ENCODE measurements at places on chromosomes 2 and 18. TPM values are rescaled to one million over a fixed set of nuclear protein-coding genes. Genes with fewer than 3 reads are reported as not detected.
A peak's percentile ranks its signal among the peaks of the same experiment; 100 is the strongest.

Gene ARL5A
- total RNA-seq, result 75.0 TPM

GRCh38 chr2:83951378-83951947 lies 507.6 kb downstream of the SUCLG1 start:
- no peak for DNase-seq

Gene LYPD6B
- 12.3 TPM for total RNA-seq

- no peak for DNase-seq
These were observed 33.1 kb downstream of the KIF1A start for GRCh38 chr2:240786871-240787311.

Gene ACVR1C
- total RNA-seq, result 3.6 TPM

DNA sequence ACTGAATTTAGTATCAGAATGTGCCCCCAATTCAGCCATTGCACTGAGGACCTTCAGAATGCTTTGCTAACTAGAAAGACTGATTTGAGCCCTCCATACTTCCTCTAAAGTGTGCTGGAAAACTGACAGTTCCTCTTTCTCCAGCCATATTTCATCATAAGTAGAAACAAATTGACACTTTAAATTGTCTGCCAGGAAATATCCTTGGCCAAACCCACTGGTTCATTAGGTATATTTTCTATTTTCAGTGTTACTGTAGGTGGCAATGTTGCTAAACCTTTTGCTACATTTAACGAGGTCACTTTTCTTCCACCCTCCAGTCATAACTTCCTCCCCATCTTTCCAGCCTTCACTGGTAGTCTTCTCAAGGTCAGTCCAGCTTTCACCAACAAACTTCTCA lies 21.5 kb downstream of the SP5 start:
- no peak for DNase-seq

DNA sequence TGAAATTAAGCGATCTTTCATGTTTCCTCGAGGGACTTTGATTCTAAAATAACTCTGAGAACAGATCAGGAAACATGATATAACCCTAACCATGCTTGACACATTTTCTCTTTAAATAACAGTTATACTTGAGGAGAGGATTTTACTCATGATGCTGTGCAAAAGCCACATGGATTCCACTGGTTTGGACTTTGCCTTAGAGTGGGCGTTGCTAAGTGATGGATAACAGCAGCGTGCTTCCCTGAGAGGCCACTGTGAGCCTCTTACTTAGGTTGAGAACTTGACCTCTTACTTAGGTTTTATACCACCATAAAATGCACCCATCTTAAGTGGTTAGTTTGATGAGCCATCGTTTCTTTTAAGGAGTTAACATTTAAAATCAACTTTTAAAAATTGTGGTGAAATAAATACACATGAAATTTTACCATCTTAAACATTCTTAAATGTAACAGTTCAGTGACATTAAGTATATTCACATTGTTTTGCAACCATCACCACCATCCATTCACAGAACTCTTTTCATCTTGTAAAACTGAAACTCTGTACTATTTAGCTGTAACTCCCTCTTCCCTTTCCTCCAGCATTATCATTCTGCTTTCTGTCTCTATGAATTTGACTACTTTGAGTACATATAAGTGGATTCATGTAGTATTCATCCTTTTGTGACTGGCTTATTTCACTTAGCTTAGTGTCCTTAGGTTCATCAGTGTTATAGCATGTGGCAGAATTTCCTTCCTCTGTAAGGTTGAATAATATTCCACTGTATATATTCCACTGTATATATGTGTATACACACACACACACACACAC lies 22.6 kb downstream of the ANXA4 start:
- no peak for DNase-seq

DNA sequence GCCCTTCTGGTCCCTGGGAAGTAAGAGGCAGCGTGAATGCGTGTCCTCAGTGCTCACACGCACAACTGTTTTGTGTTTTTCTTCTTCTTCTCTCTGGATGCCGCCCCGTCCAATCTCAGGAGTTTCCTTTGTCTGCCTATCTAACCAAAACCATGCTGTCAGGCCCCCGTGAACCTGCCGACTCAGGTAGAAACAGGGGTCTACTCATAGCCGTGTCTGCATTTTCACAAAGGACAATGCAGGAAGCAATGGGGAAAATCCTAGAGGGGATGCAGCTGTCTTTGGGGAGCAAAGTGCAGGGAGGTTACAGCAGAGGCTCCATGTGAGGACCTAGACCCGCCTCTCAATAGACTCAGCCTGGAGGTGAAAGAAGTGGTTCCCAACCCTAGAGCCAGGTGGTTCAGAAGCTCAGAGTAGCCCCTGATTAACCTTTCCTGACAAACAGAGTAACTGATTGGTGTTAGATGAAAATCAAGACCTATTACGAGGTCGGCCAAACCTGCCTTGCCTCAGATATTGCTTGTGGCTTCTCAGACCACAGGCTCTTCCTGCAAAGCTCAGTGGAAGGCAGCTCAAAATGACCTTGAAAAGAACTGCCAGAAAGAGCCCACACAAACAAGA lies 49.3 kb downstream of the CD226 start:
- DNase-seq, result no peak

DNA sequence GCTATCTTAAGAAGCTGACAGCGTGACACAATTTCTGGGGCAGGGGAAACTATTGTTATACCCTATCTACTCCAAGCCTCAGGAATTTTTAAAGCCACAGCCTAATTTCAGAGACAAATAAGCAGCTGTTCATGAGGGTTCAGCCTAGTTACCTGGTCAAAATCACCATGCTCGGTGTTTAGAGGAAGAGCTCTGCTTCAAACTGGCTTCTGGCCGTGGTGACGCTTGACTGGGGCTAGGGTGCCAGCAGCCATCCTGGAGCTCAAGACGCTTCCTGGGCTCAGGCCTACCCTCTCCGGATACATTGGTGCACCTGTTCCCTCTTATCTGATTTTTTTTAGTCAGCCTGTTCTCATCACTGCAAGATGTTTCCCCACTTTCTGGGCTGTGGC lies 41.7 kb downstream of the FRZB start:
- DNase-seq, result no peak

GRCh38 chr18:28149810-28150420 lies 27.0 kb downstream of the CDH2 start:
- DNase-seq, result no peak

Gene CCDC74B
- 3.1 TPM for total RNA-seq

Gene ERBB4
- total RNA-seq, result 2.1 TPM

DNA sequence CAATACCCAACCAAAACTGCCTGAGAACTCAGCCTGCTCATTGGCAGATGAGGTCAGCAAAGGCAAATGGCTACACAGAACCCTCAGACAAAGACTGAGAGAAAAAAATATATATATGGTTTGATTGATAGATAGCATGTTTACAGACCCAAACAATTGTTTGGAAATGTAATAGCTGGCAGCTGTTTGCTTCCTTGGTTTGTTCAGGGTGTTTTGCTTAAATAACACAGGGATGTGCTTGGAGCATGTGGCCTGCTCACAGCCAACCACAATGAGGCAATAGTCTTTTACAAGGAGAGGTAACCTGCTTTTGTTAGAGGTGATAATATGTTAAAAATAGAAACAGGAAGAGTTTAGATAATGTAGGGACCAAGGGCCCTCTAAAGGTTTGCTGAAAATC lies 84.5 kb downstream of the PDK1 start:
- no peak for DNase-seq

DNA sequence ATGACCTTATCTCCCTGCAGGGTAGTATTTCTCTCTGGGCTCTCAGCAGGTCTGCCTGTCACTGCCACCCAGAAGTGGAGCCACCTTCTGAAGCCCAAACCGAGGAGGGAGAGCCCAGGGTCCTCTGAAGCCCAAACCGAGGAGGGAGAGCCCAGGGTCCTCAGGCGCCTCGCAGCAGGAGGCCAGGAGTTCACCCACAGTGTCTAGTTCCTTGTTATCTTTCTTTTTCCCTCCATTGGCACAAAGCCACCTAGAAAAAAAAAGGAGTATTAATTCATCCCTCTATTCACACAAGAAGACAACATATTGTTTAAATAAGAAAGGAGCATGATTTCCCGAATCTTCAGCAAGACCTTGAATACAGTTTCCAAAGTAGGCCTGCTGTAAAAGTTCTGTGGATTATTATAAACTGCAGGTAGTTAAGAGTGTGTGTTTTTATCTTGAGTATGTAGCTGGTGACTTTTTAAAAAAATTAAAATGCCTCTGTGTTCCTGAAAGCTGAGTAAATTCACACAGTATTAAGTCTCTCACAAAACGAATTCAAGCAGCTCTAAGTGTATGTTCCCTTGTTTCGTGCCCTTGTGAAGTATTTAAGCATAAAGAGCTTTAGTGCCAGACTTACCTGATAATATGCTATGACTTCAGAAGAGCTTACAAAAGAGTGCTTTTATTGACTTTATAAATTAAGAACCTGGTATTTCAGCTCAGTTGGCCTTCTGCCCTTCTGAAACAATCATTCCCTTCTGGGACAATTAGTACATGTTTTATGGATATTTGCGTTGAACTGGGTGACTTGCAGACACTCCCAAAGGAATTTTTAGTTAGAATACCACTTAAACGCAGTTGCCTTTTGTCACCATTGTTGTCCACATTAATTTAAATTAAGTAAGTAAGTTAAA lies 11.7 kb upstream of the GRHL1 start:
- DNase-seq, result no peak

GRCh38 chr18:61595615-61596251 lies 262.5 kb downstream of the CDH20 start:
- DNase-seq, result peak; percentile 42

DNA sequence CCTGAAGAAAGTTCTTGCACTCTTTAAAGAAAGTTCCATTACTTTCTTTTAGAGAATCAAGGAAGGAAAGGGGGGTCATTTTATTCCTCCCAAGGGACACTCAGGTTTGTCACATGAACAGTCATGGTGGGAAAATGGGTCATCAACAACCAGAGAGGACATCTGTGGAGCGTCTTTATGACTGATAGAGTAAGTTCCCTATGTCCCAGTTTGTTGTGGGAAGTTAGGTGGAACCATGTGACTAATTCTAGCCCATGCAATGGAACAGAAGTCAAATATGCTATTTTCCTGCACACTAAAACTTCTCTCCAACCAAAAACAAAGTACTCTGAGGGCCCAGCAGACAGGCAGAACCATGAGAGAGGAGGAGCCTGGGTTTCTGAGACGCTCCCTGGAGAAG lies 165.6 kb upstream of the SERTAD2 start:
- DNase-seq, result no peak

DNA sequence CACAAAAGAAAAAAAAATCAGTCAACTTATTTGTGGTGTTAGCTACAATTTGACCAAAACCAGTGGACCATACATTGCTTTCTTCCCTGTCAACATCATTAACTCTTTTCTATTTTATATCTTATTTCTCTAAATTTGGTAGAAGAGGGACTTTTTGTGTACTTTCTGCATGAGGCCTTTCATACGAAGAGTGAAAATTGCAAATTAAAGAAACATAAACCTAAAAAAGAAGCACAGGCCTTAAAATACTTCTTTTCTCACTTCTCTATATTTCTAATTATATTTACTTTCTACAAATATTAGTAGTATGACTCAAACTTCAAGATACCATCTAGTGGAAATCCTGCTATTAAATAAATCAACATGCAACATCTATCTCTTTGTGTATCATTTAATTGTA lies 1073.4 kb upstream of the ZEB2 start:
- no peak for DNase-seq

Gene GALNT14
- total RNA-seq, result 2.0 TPM

- no peak for DNase-seq
These were observed 342.5 kb downstream of the CYRIA start for GRCh38 chr2:16323126-16323520.

GRCh38 chr2:23513872-23514793 lies 129.2 kb downstream of the KLHL29 start:
- no peak for DNase-seq

DNA sequence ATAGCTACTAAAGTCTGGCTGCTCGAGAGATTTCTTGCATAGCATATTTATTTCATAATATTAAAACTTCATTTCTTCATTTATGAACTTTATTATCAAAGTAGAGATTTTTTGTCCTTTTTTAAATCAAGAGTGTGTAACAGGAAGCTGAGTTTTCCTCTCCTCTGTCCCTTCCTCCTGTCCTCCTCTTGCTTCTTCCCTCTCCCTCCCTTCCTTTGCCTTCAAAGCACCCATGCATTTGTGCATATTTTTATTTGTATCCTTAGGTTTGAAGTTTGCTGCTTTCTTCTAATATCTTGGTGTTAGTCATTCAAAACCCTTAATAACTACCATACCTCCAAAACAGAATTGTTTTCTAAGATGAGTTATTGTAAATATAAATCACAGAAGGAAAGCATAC lies 174.6 kb downstream of the SNTG2 start:
- DNase-seq, result no peak

- DNase-seq, result no peak
These were observed 308.4 kb upstream of the MYT1L start for GRCh38 chr2:2639251-2640139.

GRCh38 chr2:217407362-217407761 lies 547.5 kb upstream of the TNP1 start:
- no peak for DNase-seq

DNA sequence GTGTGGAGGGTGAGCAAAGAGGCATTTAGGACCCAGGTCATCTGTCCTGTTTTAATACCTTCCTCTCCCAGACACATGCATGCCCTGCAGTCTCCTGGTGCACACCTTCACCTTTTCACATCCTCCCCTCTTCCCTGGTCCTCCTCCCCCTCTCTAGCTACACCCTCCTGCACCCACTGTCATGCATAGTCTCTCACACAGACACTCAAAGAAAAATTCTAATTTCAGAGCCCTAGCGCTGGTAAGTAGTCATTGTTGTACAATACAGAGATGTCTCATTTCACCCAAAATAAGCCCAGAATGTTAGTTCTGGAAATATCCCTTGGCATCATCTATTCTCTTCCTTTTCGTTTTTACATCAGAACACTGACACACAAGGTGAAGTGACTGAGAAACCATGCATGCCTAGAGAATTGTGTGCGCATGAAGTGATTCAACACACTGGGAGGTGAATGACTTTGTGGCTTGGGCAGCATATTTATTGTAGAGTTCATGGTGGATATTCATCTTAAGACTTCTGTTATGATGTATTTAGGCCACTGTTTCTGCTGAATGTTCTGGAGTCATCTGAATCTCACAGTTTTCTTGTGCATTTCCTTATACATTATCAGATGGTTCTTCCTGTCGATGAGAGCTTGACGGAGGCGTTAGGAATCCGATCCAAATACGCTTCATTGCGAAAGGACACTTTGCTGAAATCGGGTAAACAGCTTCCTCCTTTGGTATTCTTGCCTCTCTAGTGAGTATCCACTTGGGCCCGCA lies 69.9 kb downstream of the COA5 start:
- DNase-seq, result no peak

Gene ASXL3
- total RNA-seq, result 6.1 TPM

Gene SIX3
- total RNA-seq, result not detected

DNA sequence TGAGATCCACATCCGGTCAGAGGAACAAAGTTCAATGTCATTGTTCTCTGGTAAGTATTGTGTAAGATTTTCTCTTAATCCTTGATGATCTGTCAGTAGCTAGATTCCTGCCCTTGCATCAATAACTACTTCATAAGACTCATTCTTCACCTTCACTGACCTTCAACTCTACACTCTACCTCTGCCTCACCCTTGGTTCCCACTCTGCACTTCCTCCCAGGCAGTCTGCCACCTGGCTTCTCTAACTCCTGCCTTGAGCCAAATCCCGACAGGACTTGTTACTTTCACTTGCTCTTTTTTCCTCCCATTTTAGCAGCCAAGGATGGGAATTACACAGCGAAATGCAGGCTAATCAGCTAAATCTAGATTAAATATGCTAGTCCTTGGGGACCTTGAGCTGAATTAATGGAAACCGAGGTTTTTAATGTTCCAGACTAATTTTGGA lies 190.7 kb downstream of the DLGAP1 start:
- no peak for DNase-seq

- peak; percentile 66 for DNase-seq
These were observed 65.9 kb upstream of the WIPF1 start for GRCh38 chr2:174663550-174663949.
